Stimulated activated CD4-positive, alpha-beta T cell treated with anti-CD3 and anti-CD28 coated beads, Interleukin-15, amount 100 ng/mL, for 48 hours (primary cell): ENCODE measurements at places on chromosomes 12 and 14.

GRCh38 chr12:1929985-1930802 is 11.7 kb upstream of the CACNA2D4 start:
- DNase-seq = no peak

GRCh38 chr12:124601706-124602105 is 34.3 kb upstream of the NCOR2 start:
- DNase-seq = no peak

DNA sequence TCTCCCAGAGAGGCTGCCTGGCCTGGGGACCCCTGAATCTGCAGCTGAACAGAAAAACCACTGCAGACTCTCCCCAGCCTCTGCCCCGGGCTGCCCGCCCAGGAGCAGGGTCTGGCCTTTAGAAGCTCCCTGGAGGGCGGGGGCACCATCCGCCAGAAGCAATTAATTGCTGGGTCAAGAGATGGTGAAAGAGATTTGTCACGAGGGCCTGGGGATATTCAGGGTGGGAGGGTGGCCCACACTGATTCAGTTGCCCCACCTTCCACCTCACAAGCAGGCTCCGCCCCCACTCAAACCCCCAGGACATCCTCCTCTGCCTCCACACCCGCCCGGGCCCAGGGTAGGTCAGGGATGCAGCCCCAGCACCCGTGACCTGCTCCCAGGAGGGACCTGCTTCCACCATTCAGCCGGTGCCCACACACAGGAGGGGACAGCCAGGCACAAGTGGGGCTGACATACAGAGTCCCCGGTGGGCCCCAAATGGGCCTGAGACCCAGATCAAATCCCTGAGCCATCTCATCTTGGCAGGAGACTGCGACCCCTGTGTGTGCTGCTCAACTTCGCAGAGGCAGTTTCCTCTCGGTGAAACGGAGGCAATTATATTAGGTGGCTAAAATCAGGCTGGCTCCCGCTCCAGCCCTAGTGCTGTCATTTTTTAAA is 23.0 kb downstream of the NCOR2 start:
- no peak for DNase-seq

DNA sequence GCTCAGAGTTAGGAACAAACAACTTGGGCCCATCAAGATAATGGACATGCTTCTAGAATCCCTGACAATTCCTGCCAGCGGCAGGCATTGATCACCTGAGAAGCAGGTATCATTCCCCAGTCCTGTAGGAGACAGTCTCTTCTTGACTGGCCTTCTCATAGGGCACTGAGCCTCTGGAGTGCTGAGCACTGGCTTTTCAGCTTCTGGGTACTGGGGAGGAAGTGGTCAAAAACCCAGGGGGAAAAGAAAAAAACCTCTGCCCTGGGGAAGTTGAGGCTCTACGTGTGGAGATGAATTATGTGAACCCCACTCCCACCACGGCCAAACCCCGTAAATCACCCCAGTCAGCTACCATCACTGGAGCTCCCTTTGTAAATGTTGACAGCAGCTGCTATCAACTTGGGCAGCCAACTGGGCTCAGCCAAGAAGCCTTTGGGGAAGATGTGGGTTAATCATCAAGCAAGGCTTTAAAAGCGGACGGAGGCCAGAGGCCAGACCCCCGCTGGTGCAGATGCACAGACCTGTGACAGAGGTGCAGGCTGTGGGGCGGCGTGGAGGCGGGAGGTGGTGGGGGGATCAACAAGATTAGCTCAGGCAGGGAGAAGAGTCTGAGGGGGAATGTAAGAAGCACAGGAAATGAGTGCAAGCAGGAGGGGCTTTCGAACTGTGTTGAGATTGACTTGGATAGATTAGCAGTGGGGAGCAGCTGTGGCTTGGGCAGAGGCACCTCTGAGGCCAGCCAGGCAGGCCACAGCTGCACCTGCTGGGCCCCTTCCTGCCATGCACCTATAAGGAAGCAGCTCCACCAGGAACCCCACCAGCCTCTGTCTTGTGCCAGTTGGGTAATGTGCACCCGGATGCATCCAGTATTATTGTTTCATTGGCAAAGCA is 105.4 kb upstream of the HIF1A start:
- no peak for DNase-seq

GRCh38 chr14:49134940-49135339 is 451.2 kb downstream of the RPS29 start:
- no peak for DNase-seq
